ENCODE measurements at places on chromosomes 11 and 22. TPM values are rescaled to one million over a fixed set of nuclear protein-coding genes. Genes with fewer than 3 reads are reported as not detected.

GRCh38 chr11:79467761-79468160, 26.9 kb upstream of the TENM4 start:
- DNase-seq, result no peak

- DNase-seq, result no peak
Measured at GRCh38 chr11:61963282-61964057, 4.0 kb downstream of the FTH1 start.

DNA sequence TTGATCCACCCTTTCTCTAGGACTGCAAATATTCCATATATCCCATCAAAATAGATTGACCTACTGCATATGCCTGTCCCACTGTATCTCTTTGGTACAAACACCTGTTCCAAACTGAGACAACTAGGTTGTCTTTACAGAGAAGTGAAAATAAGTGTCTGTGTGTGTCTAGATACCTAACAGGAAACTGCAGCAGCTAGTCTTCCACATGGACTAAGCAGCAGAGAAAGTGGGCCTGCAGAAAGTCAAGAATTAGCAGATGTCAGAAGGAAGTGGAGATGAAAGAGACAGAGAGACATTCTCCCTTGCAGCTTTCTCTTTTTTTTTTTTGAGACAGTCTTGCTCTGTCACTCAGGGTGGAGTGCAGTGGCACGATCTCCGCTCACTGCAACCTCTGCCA, 3.9 kb upstream of the RAB39A start:
- DNase-seq, result no peak

GRCh38 chr11:7977232-7977917, 9.8 kb upstream of the EIF3F start:
- no peak for DNase-seq

- no peak for DNase-seq
Measured at GRCh38 chr11:44680982-44681597, 45.7 kb upstream of the TSPAN18 start.

DNA sequence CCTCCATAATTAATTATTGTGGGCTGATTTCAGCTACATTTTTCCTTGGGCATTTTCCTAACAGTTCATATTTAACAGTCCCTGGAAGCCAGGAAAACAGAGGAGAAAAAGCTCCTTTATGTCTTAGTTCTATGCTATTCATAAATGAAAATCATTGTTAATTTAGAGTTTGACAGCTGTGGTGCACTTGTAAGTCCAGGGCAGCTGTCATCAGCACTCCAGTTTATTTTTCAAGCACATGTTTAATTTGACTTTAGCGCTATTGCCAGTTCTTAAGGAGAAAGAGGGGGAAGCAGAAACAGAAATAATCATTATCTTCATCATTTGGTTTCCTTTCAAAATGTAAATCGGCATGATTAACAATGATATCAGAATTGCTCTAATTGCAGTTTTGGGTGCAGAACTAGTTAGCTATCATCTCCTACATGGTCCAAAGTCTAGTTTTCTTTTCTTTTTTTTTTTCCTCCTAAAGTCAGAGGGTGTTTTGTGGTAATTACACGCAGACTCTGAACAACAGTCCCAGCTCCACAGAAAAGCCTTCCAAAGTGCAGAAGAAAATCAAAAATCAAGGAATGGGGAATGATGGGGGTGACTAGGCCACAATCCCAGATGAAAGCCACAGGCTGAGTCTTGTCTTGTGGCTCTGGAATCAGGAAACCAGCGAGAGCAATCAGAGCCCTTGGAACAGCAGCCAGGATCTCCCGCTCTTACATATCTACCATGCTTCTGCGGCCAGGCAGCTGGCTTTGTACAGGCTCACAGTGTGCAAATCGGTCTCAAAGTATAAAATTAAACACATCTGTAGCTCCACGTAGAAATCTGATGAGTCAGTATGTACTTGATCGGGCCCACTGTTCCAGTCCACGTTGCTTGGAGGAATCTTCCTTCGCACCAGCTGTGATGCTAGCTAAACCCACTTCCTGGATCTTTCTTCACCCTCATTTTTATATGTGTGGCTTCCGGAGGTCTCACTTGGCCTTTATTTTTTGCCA, 91.9 kb downstream of the SPON1 start:
- DNase-seq, result peak; percentile 50

DNA sequence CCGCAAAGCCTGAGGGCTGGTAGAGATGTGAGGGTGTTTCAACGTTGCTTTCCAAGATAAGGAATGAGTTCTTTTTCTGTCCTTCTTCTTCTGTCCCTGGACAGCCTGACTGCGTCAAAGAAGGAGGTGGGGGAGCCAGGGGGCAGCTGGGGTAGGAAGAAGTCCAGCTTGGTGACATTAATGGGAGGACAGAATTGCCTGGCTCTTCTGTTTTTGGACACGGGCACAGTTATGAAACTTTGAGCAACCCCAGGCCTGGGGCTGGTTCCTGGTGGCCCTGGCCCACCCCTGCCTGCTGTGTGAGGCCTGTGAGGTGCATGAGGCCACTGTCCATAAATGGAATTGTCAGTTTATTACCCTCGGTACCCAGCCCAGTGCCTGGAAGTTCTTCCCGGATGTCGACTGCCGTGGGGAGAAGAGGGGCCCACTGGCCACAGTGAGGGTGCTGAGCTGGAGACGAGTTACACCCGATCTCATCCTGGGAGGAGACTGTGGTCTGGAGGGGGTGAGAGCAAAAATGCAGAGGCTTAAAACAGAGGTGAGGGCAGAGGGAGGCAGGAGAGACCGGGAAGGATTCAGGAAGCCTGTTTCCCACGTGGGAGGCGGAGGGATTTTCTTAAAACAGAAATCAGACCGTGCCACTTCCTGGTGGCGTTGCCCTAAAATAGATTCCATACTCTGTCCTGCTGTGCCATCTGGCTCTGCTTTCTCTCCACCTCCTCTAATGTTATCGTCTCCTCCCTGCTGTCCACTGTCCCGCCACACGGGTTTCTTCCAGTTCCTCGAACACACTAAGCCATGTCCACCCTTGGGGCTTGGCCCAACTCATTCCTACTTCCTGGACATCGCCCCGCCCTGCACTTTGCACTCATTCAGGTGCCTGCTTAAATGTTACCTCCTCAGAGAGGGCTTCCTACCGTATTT, 59.7 kb upstream of the RASD2 start:
- no peak for DNase-seq

DNA sequence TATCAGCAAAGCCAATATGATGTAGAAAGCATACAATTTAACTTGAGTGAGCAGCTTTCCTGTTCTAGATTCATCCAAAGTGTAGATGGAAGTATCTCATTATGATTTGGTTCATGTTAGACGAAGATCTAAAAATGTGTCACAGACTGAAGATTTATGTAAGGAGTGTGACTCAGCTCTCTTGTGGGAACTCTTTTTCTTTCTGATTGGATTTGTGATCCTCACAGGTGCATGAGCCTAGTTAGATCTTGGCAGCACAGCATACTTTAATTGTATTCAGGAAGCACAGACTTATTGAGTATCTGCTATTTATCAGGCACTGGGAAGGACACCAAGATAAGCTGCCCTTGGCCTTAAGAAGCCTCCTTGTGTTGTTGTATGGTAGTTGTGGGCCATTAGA, 147.1 kb downstream of the C11orf91 start:
- DNase-seq, result no peak

DNA sequence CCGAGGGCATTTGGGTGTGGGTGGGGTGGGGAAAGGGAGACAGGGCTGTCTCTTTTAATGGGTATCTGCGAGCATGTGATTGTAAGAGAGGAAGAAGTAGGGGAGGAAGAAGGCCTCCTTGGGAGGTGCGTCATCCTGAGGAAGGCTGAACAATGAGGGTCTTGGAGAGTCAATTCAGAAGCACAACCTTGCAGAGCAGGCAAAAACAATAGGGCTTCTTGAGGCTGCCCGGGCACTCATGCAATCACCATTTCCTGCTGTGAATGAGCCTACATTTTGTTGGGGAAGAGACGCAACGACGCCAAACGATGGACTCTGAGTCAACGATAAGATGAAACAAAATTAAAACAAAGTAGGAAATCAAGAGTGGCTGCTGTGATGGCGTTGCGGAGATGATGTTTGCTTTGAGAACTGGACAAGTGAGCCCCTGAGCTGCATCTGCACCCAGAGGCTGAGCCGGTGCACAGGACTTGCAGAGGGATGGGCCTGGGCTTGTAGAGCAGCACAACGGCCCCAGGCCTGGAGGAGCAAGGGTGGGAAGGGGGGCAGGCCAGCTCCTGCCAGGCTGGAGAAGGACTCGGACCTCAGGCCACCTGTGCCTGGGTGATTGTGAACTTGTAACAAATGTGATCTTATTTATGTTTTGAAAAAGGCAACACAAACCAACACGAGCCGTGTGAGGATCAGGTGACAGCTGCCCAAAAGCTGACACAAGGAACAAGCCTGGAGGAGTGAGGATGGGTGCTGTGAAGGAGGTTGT, 92.3 kb upstream of the B3GAT1 start:
- no peak for DNase-seq

- no peak for DNase-seq
Measured at GRCh38 chr11:71237853-71238252, 14.5 kb downstream of the SHANK2 start.

GRCh38 chr11:90343673-90344072, 120.8 kb upstream of the CHORDC1 start:
- no peak for DNase-seq

GRCh38 chr11:12159351-12160099, 49.1 kb downstream of the MICAL2 start:
- DNase-seq, result no peak

Gene SYCE3
- total RNA-seq, result not detected

Gene KCNQ1OT1
- total RNA-seq, result 0.30 TPM

Gene OR5AS1
- total RNA-seq, result not detected

Gene RCOR2
- 0.28 TPM for total RNA-seq

Gene CEP57
- total RNA-seq, result 15.1 TPM

Gene COPB1
- 37.1 TPM for total RNA-seq

Gene DYNC2H1
- 1.9 TPM for total RNA-seq

Gene AKIP1
- 22.7 TPM for total RNA-seq

Gene HBG1
- total RNA-seq, result not detected

All from psoas muscle (tissue), 8 donors.